ENCODE measurements at places on chromosomes 7 and 10.

DNA sequence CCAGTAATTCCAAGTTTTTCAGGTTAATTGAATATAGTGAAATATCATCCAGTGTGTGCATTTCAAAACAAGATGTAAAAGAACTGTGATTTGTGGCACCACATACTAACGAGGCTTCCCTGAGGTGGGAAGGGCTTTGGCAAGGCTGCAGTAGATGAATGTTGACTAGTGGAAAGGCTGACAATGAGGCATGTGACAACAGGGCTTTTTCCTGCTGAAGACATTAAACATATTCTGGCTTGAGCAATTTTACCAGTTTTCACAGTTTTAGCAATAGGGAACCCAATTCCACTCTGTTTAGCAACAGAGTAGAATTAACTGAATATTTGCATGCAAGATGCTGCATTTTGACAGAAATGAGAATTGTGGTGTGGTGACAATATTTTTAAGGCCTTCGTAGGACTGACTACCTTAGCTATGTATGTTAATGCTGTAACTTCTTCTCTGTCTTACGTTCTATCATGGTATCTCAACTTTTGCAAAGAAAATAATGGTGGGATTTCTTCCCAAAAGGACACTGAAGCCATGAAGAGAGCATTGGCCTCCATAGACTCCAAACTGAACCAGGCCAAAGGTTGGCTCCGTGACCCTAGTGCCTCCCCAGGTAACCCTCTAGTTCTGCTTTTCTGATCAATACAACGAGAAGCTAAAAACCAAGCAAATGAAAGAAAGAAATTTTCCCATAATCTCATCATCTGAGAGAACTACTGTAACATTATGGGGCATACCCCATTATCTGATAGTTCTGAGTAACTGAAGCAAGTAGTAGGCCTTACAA lies 68.5 kb downstream of the AP3M1 start:
- no peak for DNase-seq

DNA sequence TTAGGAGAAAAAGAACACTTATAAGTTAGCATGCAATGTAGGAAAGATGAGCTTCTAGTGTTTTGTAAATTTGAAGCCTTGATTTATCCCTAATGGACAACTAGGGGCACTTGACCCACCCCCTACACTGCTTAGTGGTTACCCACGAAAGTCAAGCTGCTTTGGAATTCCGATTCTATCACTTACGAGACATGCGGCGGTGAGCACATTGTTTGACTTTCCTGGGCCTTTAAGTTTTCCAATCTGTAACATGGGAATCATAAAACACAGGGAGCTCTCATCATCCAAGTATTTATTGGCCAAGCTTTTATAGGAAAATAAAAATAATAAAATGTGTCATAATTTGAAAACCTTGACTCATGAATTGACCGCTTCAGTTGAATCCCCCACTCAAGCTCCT lies 78.7 kb upstream of the PDK4 start:
- no peak for DNase-seq

- no peak for DNase-seq
Measured at GRCh38 chr10:14381475-14381874, 50.8 kb upstream of the FRMD4A start.

- no peak for DNase-seq
Measured at GRCh38 chr7:69411466-69411865, 186.8 kb upstream of the AUTS2 start.

- no peak for DNase-seq
Measured at GRCh38 chr10:118926072-118926417, 103.5 kb upstream of the NANOS1 start.

- DNase-seq, result no peak
Measured at GRCh38 chr7:12458520-12459131, 55.0 kb upstream of the VWDE start.

GRCh38 chr10:129888784-129889616 lies 75.1 kb downstream of the EBF3 start:
- DNase-seq, result peak; percentile 6

GRCh38 chr10:59626523-59626869 lies 83.2 kb downstream of the SLC16A9 start:
- no peak for DNase-seq

GRCh38 chr7:48634116-48634632 lies 290.2 kb upstream of the CDC14C start:
- no peak for DNase-seq

DNA sequence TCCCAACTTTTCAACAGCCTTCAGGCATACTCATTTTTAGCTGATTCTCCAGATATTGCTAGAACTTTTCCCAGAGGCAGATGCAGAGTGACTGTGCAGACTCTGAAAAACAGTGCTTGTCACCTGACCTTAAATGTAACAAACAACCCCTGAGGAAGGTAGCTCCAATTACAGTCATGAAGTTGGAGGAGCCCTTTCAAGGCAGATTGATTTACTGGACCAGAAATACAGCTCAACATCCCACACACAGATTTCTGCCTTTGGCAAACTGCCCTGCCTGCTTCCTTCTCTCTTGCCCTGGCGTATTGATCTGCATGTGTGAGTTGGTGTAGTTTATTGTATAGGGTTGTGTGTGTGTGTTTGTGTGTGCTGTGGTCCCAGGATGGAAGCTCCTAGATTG lies 38.5 kb downstream of the PYROXD2 start:
- no peak for DNase-seq

- DNase-seq, result no peak
Measured at GRCh38 chr10:132689721-132690360, 96.1 kb downstream of the NKX6-2 start.

DNA sequence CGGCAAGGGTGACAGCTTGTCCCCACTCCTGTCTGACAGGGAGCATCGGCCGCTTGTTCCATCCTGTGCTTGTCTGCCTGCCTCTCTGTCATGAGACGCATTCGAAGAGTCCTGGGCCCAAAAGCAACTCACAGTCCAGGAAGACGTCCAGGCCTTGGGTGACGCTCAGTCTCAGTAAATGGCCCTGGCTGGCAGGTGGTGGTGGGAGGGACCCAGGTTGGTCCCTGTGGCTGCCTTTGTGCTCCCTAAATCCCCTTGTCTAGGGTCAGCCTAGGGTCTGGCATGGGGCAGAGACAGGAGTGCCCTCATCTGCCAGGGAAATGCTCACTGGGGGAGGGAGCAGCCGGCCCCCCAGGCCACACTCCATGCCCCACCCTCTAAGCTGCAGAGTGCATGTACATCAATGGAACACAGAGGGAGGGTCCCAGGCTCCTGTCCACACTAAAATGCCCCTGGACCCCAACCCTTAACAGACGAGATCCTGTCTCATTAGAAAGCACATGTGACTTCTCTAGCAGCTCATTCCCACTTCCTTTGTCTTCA lies 295.2 kb upstream of the ZNF32 start:
- no peak for DNase-seq

- no peak for DNase-seq
Measured at GRCh38 chr7:156492170-156492569, 148.4 kb upstream of the RNF32 start.

DNA sequence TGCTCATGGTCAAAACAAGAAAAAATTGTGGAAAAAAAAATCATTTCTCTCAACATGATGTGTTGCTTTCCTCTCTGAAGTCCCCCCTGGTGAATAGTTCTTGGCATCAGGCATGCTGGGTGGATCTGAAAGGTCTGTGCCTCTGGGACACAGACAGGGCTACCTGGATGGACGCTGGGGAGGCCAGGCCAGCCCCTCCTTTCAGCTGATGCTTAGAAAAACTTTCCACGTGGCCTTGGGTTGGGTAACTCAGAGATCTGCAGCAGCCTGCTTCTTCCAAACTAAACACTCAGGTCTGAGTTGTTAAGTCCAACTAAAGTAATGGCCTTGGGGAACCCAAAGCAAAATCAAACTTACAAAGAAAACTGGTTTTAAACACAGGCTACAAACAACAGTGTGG lies 113.0 kb downstream of the CCDC3 start:
- DNase-seq, result no peak

DNA sequence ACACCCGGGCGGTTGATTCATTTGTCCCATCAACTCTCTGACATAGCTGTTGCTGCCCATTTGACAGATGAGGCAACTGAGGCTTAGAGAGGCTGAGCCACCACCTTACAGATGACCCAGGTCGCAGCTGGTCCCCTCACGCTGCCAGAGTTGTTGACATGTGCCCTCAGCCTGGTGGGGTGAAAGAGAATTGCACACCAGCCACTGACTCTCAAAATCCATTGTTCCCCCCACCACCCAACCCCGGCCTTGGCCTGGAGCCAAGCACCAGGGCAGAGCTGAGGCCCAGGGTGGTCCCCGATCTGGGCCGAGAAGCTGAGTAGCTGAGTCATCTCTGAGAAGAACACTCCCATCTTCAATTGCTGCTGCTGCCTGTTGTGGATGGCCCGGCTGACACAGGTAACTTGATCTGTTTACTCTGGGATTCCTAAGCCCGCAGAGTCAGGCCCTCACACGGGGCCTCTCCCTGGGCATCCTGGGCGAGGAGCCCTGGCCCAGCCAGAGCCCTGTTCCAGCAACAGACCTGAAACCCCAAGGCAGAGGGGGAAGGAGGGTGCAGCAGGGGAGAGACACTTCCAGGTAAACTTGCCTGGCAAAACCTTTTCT lies 27.5 kb downstream of the PVRIG start:
- DNase-seq, result no peak

- DNase-seq, result no peak
Measured at GRCh38 chr7:132520591-132521280, 55.5 kb downstream of the PLXNA4 start.

DNA sequence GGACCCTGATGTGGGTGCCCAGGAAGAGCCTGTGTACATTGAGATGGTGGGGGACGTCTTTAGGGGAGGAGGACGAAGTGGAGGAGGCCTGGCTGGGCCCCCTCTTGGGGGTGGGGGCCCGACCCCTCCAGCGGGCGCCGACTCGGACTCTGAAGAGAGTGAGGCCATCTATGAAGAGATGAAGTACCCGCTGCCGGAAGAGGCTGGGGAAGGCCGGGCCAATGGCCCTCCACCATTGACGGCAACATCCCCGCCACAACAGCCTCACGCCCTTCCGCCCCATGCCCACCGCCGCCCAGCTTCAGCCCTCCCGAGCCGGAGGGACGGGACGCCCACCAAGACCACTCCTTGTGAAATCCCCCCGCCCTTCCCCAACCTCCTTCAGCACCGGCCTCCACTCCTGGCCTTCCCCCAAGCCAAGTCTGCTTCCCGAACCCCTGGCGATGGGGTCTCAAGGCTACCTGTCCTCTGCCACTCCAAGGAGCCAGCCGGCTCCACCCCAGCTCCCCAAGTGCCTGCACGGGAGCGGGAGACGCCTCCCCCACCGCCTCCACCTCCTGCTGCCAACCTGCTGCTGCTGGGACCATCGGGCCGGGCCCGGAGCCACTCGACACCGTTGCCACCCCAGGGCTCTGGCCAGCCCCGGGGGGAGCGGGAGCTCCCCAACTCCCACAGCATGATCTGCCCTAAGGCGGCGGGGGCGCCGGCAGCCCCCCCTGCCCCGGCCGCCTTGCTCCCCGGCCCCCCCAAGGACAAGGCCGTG lies 4.8 kb downstream of the NYAP1 start:
- no peak for DNase-seq

DNA sequence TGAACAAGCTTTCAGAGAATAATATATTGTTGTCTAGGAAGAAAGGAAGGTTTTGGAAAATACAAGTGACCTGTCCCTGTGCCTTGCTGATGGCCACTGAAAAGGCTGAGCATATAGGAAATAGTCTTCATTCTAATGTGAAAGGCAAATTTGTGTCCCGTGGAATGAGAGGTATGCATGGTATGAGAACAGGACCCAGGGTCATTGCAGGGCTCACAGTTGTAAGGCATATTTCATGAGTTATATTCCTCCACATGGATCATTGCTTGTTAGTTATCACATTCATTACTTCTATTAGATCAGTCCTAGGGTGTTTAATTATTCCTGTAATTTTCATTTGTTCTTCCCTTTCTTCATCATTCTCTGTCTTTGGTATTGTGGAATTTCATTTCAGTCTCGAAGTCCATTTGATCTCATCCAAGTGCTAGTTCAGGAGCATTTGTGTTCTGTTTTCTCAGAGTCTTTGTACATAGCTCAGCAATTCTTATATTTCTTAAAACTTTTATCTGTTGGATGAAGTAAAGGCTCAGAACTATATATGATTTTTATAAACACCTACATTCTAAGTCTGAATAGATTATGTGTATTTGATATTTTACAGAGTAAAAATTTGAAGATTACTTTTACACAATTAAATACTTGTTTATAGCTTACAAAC lies 39.4 kb upstream of the ARHGAP21 start:
- DNase-seq, result no peak

DNA sequence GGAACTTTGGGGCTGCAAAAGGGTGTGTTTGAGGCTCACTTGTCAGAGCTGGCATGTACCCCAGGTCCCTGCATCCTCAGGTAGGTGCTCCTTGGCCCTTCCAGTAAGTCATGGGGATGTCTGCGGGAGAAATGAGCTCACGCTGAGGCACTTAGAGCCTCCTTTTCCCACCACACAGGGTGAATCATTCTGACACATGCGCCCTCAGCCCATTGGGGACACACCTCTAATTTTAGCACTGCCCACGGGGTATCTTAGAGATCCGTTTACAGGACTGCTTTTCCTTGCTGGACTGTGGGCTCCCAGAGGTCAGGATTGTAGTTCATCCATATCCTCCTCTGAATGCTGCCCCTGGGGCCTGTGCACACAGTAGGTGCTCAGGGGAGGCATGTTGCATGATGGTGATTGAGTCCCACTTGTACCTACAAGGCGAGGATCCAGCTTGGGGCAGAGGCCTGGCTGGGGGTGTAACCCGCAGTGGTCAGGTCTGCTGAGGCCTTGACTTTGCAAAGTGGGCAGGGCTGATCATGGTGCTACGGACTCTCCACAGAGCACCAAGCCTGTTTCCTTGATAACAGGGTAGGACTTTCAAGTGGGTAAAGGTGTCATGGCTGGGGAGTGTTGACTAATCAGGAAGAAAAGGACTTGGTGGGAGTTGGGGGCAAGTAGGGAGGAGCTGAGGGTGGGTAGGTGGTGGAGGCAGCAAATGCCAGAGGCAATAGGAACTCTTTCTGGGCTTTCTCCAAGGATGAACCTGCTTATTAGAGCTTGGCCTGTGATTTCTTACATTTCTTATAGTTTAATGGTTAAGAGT lies 5.8 kb downstream of the TSPAN15 start:
- no peak for DNase-seq

GRCh38 chr10:43128958-43129706 lies 9.1 kb upstream of the CSGALNACT2 start:
- no peak for DNase-seq

- no peak for DNase-seq
Measured at GRCh38 chr7:98802088-98802780, 67.6 kb downstream of the TMEM130 start.

DNA sequence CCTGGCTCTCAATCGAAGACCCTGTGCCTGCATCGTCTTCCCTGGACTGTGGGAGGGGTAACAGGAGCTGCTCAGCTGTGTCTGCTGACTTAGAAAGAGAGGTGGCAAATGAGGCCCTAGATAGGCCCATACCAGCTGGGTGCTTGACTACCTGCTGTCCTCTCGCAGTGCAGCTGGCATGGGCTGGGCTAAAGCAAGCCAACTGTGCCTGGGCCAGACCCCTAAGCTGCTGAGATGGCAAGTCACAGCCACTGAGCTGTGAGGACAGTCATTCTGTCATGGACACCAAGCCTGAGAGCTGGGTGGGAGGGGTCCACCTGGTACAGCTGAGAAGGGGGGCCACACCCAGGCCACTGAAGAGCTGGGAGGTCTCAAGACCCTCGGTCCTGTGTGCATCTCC lies 45.8 kb upstream of the AQP1 start:
- no peak for DNase-seq

- DNase-seq, result no peak
Measured at GRCh38 chr7:157488281-157488680, 151.5 kb downstream of the DNAJB6 start.

- no peak for DNase-seq
Measured at GRCh38 chr7:4800926-4801838, 25.8 kb downstream of the AP5Z1 start.

GRCh38 chr10:35225204-35225603 lies 98.6 kb downstream of the CREM start:
- no peak for DNase-seq

GRCh38 chr10:80344912-80345311 lies 11.6 kb downstream of the DYDC1 start:
- no peak for DNase-seq

Data from T-cell (primary cell).